ENCODE measurements at places on chromosomes 2 and 18. TPM values are rescaled to one million over a fixed set of nuclear protein-coding genes. Genes with fewer than 3 reads are reported as not detected.

The BBS5 gene
- total RNA-seq: 3.2 TPM

The LRATD1 gene
- 0.04 TPM for total RNA-seq

The SLC25A52 gene
- total RNA-seq: 0.32 TPM

The TUBA4B gene
- not detected for total RNA-seq

The PID1 gene
- not detected for total RNA-seq

The ACTG2 gene
- not detected for total RNA-seq

The NOL4 gene
- not detected for total RNA-seq

The TLX2 gene
- not detected for total RNA-seq

The TMEM200C gene
- not detected for total RNA-seq

The ANO7 gene
- 0.59 TPM for total RNA-seq

The GALR1 gene
- not detected for total RNA-seq

The FAM110C gene
- 0.26 TPM for total RNA-seq

The NOSTRIN gene
- 0.07 TPM for total RNA-seq

The OXER1 gene
- total RNA-seq: not detected

The IL1RL2 gene
- 0.20 TPM for total RNA-seq

The MDH1B gene
- total RNA-seq: 0.35 TPM

The SMAD2 gene
- total RNA-seq: 109 TPM

The COL4A4 gene
- total RNA-seq: 0.18 TPM

The SCN1A gene
- not detected for total RNA-seq

The EVX2 gene
- not detected for total RNA-seq

The ATAD2B gene
- total RNA-seq: 11.4 TPM

The EPB41L3 gene
- total RNA-seq: 122 TPM

The MGAT4A gene
- 65.4 TPM for total RNA-seq

The CTNNA2 gene
- not detected for total RNA-seq

The UGT1A5 gene
- not detected for total RNA-seq

The PCBP1 gene
- total RNA-seq: 48.7 TPM

The NDUFS1 gene
- 191 TPM for total RNA-seq

The SP5 gene
- total RNA-seq: not detected

The RGPD3 gene
- 0.20 TPM for total RNA-seq

The TMBIM1 gene
- total RNA-seq: 128 TPM

The NEB gene
- total RNA-seq: 0.92 TPM

The C18orf54 gene
- total RNA-seq: 14.8 TPM

The FOXD4L1 gene
- total RNA-seq: 0.11 TPM

The ST8SIA3 gene
- total RNA-seq: not detected

The UGT1A7 gene
- not detected for total RNA-seq

The RFX8 gene
- 1.3 TPM for total RNA-seq

The SULT1C2 gene
- not detected for total RNA-seq

The RGPD6 gene
- 23.0 TPM for total RNA-seq

The DNAJC5G gene
- not detected for total RNA-seq

The GPBAR1 gene
- 0.07 TPM for total RNA-seq

The CPLX4 gene
- total RNA-seq: not detected
